ENCODE measurements at places on chromosomes 6 and 20. TPM values are rescaled to one million over a fixed set of nuclear protein-coding genes. Genes with fewer than 3 reads are reported as not detected.

DNA sequence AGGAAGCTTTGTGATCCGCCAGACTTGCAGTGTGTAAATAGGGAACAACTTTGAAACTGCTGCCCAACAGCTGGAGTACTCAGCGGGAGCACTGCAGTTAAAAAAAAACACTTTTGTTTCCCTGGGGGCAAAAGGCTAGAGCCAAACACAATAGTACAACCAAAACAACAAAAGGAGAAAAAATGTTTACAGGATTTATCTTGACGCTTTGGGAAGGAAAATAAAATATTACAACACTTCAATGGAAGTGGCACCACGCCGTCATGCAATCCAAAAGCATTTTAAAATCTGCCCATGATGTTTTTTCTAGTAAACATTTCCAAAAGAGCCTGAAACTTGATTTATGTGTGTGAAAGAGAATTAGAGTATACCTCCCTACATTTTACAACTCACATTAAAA is 26.0 kb downstream of the PTPRK start:
- no peak overlapping the region for H3K4me3 ChIP-seq
- H3K27me3 ChIP-seq, result no peaks in the 10 kb centered on the region
- no peak overlapping the region for H3K27ac ChIP-seq
- H3K36me3 ChIP-seq, result no peaks in the 10 kb centered on the region
- DNase-seq, result peak; percentile 68

PPIL6 gene
- total RNA-seq, result 18.0 TPM

GRCh38 chr6:148709577-148709976 is 37.3 kb upstream of the UST start:
- H3K27ac ChIP-seq, result no peak overlapping the region
- no peaks in the 10 kb centered on the region for H3K36me3 ChIP-seq
- peak; percentile 24 for DNase-seq
- no peaks in the 10 kb centered on the region for H3K27me3 ChIP-seq

DNA sequence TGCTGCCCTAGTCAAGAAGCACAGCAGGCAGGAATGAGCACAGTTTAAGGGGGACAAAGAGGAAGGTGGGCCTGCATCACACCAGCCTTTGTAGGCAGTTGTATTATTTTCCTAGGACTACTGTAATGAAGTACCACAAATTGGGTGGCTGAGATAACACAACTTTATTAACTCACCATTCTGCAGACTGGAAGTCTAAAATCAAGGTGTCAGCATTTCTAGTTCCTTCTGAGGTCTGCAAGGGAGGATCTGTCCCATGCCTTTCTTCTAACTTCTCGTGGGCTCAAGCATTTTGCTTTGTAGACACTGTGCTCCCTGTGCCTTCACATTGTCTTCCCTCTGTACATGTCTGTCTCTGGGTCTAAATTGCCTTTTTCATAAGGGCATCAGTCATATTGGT is 488.5 kb upstream of the JARID2 start:
- no peak for DNase-seq
- H3K36me3 ChIP-seq, result no peaks in the 10 kb centered on the region
- H3K27me3 ChIP-seq, result no peaks in the 10 kb centered on the region

EPB41L1 gene
- 50.1 TPM for total RNA-seq

DNA sequence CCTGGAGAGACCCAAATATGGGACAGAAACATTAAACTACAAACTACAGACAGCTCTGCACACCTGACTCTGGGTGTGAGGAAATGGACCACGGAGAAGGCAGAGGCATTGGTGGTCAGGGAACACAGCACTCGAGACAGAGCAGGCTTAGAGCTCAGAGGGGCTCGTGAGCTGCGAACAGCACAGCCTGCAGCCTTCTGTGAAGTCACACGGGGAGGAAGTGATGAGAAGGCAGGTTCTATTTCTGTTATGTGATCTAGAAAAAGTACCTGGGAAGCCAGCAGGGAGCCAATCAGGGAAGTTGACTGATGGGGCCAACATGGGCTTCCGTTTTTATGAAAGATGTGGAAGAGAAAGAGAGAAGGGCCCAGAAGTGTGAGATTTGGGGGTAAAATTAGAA is 88.9 kb upstream of the SNAP25 start:
- H3K36me3 ChIP-seq, result no peaks in the 10 kb centered on the region
- H3K27me3 ChIP-seq, result no peaks in the 10 kb centered on the region
- H3K27ac ChIP-seq, result no peak overlapping the region
- H3K4me1 ChIP-seq, result no peaks in the 10 kb centered on the region

DNA sequence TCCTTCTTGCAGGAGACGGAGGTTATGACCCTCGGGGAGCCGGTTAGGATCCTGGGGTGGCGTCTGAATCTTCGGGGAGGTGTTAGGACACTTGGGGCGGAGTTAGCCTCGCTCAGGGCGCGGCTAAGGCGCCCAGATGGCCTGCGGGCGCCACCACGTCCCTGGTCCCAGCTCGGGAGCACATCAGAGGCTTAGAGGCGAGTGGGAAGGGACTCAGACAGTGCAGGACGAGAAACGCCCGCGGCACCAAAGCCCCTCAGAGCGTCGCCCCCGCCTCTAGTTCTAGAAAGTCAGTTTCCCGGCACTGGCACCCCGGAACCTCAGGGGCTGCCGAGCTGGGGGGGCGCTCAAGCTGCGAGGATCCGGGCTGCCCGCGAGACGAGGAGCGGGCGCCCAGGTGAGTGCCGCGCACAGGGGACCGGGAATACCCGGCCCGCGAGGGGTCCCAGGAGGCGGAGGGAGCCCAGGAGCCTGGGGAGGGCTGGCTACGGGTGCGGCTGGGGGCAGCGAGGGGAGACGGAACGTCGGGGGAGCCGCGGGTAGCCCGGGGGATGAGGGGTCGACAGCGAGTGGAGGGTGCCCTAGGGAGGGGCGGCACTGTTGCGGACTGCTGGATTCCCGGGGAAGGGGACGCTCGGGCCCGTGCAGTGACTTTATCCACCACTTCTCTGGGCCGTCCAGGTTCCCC is at the start of gene HCK:
Gene HCK, plus strand, starts transcription at position 153 of the 688 bp plus-strand sequence.
- peaks cover 7% of the 10 kb centered on the region for H3K4me1 ChIP-seq
- H3K4me3 ChIP-seq, result no peak within 1 kb of the TSS

GRCh38 chr20:4805663-4806449 is 84.1 kb downstream of the PRND start:
- no peak for DNase-seq
- no peak overlapping the region for H3K27ac ChIP-seq
- no peaks in the 10 kb centered on the region for H3K27me3 ChIP-seq
- H3K4me1 ChIP-seq, result peaks cover 16% of the 10 kb centered on the region
- H3K4me3 ChIP-seq, result no peak overlapping the region

PTPRT gene
- total RNA-seq, result 13.8 TPM

POM121L2 gene
- total RNA-seq, result not detected

DNA sequence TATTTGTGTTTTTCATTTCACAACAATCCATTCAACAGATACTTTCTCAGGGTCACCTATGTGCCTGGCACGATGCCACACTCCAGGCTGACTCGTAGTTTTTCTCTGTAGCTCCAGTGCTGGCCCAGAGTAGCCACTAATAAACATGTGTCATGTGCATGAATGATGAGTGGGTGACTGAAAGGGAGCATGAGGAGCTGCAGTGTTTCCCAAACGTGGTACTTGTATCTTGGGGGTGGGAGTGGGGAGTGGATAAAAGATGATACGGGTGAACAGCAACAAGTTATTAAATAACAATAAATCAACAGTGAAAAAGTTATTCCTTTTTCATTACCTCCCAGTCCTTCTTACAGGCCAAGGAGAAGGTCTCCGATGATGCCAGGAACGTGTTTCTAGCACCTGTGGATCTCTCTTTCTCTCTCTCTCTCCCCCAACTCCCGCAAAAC is 17.1 kb downstream of the SRXN1 start:
- no peaks in the 10 kb centered on the region for H3K36me3 ChIP-seq
- H3K4me3 ChIP-seq, result no peak overlapping the region
- H3K27me3 ChIP-seq, result no peaks in the 10 kb centered on the region
- DNase-seq, result no peak
- no peaks in the 10 kb centered on the region for H3K4me1 ChIP-seq

DNA sequence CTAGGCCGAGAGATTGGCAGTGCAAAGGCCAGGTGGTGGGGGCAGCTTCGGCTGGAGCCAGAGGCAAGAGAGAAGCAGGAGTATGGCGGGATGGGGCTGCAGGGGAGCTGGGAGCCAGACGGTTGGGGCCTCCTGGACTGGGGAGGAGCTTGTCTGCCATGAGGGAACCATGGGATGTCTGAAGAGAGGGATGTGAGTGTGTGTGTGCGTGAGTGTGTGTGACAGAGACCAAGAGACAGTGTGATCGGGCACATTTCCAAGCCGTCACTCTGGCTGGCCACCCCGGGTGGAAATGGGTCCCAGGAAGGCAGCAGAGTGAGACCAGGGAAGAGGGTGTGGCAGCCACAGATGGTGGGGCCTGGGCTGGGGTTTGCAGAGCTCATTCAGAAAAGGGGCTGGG is 13.8 kb downstream of the PHACTR3 start:
- H3K27me3 ChIP-seq, result peaks cover 16% of the 10 kb centered on the region
- no peak for DNase-seq
- no peak overlapping the region for H3K4me3 ChIP-seq

DNA sequence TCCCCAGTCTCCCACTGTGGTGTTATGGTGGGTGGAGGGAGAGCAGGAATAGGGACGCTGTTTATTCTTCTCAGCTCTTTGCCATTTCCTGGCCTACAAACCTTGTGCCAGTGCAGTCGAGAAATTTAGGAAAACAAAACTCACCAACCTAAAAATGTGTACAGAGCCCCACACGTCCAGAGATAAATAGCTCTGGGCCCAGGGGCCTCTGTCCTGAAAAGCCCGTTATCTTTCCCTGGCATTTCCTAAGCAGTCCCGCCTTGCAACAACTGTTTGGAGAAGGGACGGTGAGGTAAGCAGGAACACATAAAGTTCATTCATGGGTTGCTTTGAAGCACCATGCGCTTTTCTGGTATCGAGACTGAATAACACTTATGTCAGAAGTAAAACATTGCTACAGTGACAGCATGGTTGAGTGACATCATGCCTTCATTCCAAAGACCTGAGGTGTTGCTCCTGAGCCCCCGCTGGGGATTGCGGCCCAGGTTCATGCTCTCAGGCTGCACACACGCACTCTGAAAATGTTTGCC is 80.1 kb upstream of the NXT1 start:
- peak; percentile 61 for DNase-seq
- H3K4me1 ChIP-seq, result peaks cover 6% of the 10 kb centered on the region
- H3K36me3 ChIP-seq, result no peaks in the 10 kb centered on the region
- H3K4me3 ChIP-seq, result no peak overlapping the region
- no peak overlapping the region for H3K27ac ChIP-seq

DNA sequence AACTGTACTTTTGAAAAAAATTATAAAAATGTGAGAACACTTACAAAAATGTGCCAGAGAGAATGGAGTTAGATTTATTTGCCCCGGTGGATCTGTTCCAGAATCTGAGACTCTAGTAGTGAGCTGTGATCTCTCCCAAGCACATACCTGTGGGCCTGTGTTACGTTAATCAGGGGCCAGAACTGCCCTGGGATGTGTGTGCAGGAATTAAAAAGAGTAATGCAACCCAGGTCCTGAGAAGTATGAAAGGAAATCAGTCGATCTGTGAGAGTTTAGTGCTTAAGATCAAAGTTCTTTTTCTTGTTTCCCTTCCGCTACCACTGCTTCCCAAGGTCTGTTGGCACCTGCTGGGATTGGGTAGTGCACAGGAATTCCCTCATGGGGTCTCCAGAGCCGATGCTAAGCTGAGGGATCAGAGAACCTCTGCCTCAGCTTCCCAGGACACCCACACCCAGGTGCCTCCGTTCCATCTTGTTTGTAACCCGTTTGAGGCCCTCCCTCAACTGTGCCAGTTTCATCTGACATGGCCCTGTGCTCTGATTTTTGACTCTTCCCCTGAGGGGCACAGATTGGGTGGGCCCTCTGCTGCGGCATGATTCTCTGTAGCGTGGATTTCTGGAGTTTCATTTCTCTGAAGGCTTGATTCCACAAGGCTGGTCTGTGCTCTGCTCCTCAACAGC is 87.7 kb downstream of the RREB1 start:
- H3K27me3 ChIP-seq, result no peaks in the 10 kb centered on the region
- H3K27ac ChIP-seq, result peak overlapping the region; percentile 8
- peaks cover 16% of the 10 kb centered on the region for H3K4me1 ChIP-seq
- peaks cover 11% of the 10 kb centered on the region for H3K36me3 ChIP-seq
- no peak overlapping the region for H3K4me3 ChIP-seq

DNA sequence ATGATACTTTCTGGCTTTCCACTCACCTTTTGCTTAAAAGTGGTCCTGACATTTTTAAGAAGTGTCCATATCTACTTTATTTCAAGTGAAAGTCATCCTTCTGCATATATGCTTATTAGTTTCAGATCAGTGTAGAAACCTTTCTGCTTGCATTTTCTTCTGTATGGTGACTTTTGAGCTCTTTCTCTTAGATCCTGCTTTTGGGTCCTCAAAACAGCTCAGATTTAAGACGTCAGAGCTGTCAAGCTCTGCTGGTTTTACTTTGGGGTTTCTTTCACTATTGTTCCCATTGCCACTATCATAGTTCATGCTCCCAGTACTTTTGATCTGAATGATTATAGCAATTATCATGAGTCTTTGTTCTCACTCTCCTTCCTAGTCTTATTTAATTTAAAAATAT is 41.7 kb downstream of the BCKDHB start:
- H3K4me3 ChIP-seq, result no peak overlapping the region
- H3K27me3 ChIP-seq, result no peaks in the 10 kb centered on the region
- H3K36me3 ChIP-seq, result no peaks in the 10 kb centered on the region
- no peak for DNase-seq

DNA sequence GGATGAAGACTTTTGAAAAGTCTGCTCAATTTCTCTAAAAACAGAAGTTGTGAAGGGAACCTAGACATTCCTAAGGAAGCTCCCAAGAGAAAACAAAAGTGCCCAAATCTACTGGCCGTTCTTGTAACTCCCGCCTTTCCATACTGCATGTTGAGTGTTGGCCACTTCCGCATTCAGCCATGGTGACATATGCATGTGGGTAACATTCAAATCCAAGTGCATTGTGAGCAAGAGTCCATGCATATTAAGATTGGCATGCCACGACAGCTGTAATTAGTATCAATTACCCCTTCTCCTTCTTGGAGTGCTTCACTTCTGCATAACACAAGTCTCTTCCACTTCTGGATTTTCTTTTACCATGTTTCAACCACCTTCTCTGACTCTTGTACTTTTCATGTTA is 8.4 kb downstream of the SLC35D3 start:
- no peak overlapping the region for H3K4me3 ChIP-seq
- no peak for DNase-seq
- no peaks in the 10 kb centered on the region for H3K27me3 ChIP-seq
- H3K4me1 ChIP-seq, result no peaks in the 10 kb centered on the region
- H3K36me3 ChIP-seq, result no peaks in the 10 kb centered on the region

SLC2A4RG gene
- 121 TPM for total RNA-seq

FAM162B gene
- total RNA-seq, result 4.7 TPM

DNA sequence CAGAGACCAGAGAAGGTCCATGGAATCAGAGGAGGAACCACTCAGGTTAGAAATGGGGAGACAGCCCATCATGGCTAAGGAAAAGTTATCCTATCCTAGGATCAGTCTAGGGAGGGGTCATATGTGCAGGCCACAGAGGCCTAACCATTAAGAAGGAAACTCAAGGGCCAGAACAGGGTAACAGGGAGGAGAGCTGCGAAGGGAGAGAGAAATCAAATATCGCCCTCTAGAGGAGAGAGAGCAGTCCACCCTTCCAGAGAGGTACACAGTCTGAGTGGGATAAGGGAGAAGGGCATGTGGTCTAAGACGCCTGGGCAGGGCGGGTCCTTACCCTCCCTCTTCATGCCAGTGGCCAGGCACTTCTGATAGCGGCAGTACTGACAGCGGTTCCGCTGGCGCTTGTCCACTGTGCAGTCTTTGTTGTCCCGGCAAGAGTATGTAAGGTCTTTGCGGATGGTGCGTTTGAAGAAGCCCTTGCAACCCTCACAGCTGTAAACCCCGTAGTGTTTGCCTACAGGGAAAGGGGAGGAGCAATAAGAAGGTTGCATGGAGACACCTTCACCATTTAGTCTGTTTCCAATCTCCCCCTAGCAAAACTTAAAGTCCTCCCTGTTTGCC is 2.9 kb downstream of the RXRB start:
- H3K27me3 ChIP-seq, result peaks cover 4% of the 10 kb centered on the region
- DNase-seq, result no peak
- H3K27ac ChIP-seq, result no peak overlapping the region
- H3K36me3 ChIP-seq, result peaks cover 39% of the 10 kb centered on the region
- H3K4me3 ChIP-seq, result no peak overlapping the region

All from lung (tissue), 17 donors.